ENCODE measurements at places on chromosomes 2 and 18. TPM values are rescaled to one million over a fixed set of nuclear protein-coding genes. Genes with fewer than 3 reads are reported as not detected.
A peak's percentile ranks its signal among the peaks of the same experiment; 100 is the strongest.

ADD2 gene
- 2.3 TPM for total RNA-seq

CPO gene
- total RNA-seq, result 0.73 TPM

CROCC2 gene
- not detected for total RNA-seq

UPP2 gene
- total RNA-seq, result not detected

NT5C1B gene
- total RNA-seq, result not detected

MOGAT1 gene
- 0.38 TPM for total RNA-seq

KIF5C gene
- total RNA-seq, result 0.87 TPM

AKAIN1 gene
- total RNA-seq, result not detected

POTEJ gene
- total RNA-seq, result not detected

GMCL1 gene
- 4.3 TPM for total RNA-seq

TMEM237 gene
- 14.6 TPM for total RNA-seq

GALNT5 gene
- total RNA-seq, result 0.30 TPM

ASPRV1 gene
- total RNA-seq, result 0.81 TPM

GRCh38 chr2:123438251-123438650, 586.8 kb upstream of the CNTNAP5 start:
- no peak for DNase-seq

DNA sequence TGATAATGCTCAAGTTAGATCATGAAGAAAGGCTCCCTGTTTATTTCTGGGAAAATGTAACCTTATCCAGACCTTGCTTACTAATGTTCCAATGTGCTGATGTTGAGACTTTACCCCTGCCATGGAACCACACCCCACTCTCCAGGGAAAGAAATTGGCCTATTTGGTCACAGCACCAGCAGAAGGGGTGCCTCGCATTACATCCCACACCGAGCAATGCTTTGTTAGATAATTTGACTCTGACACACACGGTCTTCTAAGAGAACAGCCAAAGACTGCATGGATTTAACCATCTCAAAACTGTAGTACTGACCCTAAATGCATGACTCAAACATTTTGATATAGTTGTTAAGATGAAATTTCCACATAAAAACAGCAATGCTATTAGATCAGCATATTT, 152.1 kb upstream of the CCDC150 start:
- no peak for DNase-seq

DNA sequence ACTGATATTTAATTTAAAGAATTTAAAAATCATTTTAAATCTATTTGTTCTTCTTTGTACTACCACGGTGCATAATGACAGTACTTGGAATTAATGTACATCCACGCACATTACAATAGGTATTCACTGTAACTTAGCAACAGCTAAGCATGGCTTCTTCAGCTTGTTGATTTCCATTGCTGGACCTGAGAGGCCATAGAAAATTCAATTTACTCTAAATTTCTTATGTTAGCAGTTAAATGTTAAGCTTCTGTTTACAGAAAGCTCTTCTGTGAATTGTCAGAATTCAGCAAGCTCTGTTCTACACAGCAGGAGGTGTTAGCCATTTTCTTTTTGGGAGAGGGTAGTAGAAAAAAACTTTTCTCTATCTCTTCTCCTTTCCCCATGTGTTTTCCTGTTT, 1149.3 kb upstream of the CDH2 start:
- DNase-seq, result no peak

GRCh38 chr2:36613801-36614200, 15.8 kb upstream of the FEZ2 start:
- DNase-seq, result no peak

GRCh38 chr2:193561054-193561453, 1366.3 kb upstream of the TMEFF2 start:
- DNase-seq, result no peak

- no peak for DNase-seq
Measured at GRCh38 chr2:128525653-128526052, 207.0 kb upstream of the HS6ST1 start.

DNA sequence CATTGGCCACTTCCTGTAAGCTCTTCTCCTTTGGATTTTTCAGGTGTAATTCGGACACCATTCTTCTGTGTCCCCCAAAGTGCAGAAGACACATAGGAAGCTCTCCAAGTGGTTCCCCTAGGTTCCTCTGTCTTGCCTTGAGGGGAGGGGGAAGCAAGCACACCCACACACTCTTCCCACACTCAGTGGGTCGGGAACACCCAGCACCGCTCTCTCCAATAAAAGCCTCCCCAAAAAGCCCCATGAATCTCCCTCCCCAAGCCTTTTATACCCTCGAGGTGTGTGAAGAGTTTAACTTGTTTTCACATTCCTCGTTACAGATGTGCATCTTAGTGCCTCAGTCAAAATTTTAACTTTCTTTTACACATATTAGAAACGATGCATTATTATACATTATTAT, 9.9 kb upstream of the TMEM237 start:
- DNase-seq, result no peak

GRCh38 chr2:68936427-68936826, 16.3 kb downstream of the GKN2 start:
- DNase-seq, result no peak

GRCh38 chr2:73986085-73986681, 1.5 kb downstream of the TET3 start:
- no peak for DNase-seq

DNA sequence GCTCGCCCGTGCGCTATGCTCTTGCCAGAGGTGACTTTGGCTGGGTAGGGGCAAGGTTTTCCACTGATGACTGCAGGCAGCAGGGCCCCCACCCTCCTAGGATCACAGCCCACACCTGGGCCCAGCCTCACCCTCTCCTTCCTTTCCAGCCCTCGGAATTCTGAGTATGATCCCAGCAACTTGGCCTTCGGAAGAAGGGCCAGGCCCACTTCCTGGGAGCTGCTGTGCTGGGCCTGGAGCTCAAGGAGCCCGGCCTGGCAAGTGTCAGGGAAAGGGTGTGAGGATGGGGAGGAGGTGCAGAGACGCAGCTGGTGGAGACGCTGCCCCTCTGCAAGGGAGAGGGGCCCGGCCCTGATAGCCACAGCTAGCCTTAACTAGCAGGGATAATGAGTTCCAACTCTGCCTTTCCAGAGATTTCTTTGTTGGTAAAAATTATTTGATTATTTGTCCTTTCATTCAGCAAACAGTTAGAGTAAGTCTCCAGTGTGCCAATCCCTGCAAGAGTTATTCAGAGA, 1.7 kb upstream of the CNDP1 start:
- DNase-seq, result no peak

DNA sequence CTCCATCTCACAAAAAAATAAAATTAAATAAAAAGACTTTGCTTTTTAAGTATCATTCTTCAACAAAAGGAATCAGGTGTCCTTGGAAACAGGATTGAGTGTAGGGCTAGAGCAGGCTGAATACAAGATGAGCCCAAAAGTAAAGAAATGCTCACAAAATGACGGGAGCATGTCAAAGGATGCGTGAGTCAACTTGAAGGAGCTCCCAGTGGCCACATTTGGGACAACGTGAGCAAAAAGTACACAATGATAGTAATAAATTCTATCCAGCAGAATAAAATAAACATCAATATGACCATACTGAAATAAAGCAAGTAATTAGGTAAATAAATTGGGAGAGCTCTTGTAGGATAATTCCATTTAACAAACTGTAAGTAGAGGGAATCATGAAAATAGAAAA, 220.7 kb downstream of the PHLPP1 start:
- DNase-seq, result no peak

DNA sequence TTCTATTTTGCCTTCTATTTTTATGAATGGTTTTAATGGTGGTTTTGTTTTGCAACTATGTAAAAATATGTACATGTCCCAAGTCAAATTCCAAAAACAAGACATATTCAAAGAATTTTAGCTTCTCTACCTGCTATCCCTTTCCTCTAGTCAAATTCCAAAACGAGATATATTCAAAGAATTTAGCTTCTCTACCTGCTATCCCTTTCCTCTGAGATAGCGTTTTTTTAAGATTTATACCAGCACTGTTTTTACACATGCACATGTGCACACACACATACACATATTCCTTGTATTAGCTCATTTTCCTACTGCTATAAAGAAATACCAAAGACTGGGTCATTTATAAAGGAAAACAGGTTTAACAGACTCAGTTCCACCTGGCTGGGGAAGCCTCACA, 199.1 kb upstream of the ARL4C start:
- no peak for DNase-seq

- no peak for DNase-seq
Measured at GRCh38 chr2:112827009-112827408, 9.6 kb downstream of the IL1B start.

- no peak for DNase-seq
Measured at GRCh38 chr2:23532391-23533337, 147.7 kb downstream of the KLHL29 start.

GRCh38 chr18:3995476-3996102, 459.5 kb downstream of the DLGAP1 start:
- DNase-seq, result no peak

DNA sequence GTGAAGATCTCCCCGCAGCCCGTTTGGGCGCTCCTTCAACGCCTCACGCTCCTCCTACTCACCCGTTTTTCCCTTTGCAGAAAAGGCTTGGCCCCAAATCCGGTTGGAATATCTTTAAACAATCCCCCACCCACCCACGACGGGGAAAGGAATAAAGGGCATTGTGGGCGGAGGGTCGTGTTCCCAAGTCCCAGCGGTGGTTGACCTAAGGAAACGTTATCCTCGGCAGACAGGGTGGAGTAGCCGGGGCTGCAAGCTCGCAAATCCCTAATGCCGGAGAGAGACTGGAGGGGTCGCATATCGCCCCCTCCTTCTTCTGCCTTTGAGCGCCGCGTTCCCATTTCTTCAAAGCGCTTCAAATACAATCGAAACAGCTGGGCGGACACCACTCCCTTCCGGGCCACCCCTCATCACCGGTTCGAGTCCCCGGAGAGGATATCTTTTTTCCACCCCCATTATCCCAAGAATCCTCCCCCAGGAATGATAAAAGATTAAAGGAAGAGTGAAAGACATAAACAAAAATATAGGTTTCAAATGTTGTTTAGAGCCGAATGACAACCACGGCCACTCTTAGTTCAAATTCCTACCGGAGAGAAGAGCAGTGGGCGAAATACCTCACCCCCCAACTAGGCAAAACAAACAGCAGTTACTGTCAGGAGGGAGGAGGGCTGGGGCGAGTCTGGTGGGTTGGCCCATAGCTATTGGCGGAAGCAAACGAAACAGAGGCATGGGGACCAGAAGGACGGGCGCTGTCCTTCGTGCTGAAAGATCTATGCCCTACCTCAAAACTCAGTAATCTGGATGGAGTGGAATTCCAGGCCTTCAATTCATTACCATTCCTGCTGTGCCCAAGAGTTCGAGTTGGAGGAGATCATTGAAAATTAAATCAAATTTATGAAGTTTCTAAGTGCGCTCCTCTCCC, 2.8 kb upstream of the GAD1 start:
- DNase-seq, result no peak

- no peak for DNase-seq
Measured at GRCh38 chr18:31506024-31506742, 8.2 kb downstream of the DSG2 start.

DNA sequence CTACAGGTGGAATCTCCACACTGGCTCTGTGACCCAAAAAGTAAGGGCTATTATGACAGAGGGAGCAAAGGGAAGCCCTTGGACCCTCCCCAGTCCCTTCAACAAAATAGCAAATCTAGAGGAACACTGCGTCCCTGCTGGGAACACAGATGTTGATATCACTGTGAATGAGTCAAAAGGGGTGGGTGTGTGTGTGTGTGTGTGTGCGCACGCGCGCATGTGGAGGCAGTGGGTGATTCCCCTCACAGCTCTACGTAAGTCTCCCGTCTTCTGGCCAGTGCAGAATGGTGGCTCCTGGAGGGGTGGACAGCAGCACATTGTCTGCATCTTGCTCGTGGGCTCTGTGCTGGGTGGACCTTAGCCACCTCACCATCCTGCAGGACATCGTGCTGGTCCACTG, 7.8 kb upstream of the C2orf72 start:
- DNase-seq, result no peak

DNA sequence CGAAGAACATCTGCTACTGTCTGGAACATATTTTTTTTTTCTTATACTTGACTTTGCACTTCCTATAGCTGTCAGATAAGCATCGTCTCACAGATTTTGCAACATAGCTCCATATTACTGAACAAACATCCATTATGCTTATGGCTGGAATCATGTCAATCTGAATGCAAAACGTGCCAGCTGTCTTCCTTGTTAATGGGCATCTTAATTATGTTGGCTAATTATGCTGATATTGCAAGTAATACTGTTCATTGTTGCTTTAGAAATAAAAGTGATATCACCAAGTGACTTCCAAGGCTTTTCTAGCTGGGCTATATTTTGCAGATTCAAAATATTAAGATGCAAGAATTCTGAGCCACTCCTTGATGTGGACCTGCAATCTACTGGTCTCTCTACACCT, 176.8 kb downstream of the ARL4C start:
- no peak for DNase-seq

GRCh38 chr2:202494300-202495229, 118.4 kb downstream of the BMPR2 start:
- DNase-seq, result peak; percentile 68

DNA sequence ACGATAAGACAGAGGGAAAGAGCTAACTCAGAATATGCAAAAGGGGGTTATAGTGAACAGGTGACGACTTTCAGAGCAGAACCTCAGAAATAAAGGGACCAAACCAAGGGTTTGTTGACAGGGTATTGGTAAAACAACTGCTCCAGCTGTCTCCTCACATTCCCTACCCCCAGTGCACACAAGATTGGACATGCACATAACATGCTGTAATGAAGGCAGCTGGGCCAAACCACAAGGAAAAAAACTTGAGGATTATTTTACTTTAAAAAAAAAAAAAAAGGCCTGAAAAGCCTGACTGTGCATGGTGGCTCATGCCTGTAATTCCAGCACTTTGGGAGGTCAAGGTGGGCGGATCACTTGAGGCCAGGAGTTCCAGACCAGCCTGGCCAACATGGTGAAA, 3.5 kb downstream of the RBM43 start:
- no peak for DNase-seq

DNA sequence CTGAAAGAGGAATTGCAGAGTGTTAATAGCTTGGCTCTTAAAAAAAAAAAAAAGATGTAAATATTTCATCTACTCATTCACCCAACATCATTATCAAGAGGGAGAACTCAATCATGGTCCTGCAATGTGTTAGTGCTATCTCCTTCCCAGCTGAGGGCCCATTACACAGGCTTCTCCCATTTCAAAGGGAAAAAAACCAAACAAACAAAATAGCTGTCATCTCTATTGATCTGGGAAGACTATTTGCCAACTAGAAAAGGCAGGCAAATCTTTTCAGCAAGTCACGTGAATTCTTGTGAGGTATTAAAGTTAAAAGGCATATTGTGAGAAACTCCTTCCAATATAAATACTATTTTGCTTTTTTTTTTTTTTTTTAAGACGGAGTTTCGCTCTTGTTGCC, 194.3 kb downstream of the MYO1B start:
- no peak for DNase-seq

DNA sequence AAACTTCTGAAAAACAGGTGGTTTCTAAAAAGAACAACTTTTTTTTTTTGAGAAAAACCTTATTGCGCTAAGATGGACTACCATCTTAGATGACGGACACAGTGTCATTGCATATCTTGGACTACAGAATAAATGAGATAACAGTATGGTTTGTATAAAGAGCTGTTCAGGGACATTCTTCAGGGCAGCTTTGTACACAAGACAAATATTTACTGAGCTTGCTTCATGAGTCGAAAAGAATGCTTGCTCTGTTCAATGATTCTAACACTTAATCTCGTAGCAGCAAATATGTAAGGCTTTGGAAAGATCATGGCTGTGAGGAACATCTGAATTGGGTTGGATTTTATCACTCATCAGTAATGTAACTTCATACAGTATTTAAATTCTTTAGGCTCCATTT, 282.5 kb upstream of the CWC22 start:
- no peak for DNase-seq

Measured in Right ventricle myocardium inferior (tissue), 1 donor.